Naive thymus-derived CD8-positive, alpha-beta T cell (primary cell): ENCODE measurements at places on chromosomes 12 and 14.

- DNase-seq = peak; percentile 70
Measured at GRCh38 chr12:122203301-122204166, at the start of gene B3GNT4. Gene B3GNT4, plus strand, starts transcription at chr12:122203709. Its CDS starts 910 bp downstream, at chr12:122204619.

GRCh38 chr12:47787596-47788319 lies 14.7 kb downstream of the SLC48A1 start:
- no peak for DNase-seq

DNA sequence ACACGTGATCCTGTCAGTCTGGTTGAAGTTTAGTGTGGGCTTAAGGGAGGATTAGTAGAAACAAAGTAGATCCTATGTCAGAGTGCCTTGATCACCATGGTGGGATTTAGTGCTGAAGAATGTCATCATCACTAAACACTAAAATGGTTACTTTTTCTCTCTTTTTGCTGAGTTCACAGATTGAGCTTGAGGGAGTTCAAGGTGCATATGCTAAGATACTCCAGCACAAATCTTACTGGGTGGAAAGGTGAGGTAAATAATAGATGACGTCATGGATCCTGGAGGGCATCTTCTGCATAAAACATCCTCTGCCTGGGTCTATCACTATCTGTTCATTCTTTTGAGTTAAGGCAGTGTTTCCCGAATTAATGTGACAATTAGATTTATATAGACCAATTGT lies 4.9 kb downstream of the GALNT8 start:
- DNase-seq = no peak

GRCh38 chr12:29882846-29883245 lies 99.1 kb upstream of the TMTC1 start:
- no peak for DNase-seq

GRCh38 chr14:69719501-69719951 lies 47.4 kb upstream of the SRSF5 start:
- no peak for DNase-seq

DNA sequence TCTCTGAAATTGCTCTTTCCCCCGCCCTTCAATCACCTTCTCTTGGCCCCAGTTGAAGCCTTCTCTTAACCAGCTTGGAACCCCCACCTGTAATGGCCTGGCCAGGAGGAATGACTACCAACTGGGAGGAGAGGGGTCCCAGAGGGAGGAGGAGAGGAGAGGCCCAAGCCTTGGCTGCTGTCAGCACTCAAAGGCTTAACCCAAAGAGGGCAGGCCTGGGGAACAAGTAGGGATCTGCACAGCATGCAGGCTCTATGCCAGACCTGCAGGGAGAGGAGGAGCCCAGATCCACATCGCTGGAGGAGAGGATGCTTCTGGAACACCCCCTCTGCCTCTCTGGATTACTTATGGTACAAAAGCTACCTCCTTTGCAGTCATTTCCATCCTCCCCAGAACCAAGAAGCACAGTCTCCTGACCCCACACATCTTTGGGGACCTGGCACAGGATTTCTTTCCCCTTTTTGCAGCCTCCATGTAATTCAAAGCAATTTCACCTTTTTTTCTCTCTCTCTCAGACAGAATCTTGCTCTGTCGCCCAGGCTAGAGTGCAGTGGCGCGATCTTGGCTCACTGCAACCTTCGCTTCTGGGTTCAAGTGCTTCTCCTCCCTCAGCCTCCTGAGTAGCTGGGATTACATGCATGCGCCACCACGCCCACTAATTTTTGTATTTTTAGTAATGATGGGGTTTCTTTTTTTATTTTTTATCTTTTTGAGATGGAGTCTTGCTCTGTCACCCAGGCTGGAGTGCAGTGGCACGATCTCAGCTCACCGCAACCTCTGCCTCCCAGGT lies 6.2 kb downstream of the RARG start:
- DNase-seq = no peak

- no peak for DNase-seq
Measured at GRCh38 chr14:25092258-25092740, 42.4 kb upstream of the STXBP6 start.
